ENCODE measurements at places on chromosomes 11 and 22.

DNA sequence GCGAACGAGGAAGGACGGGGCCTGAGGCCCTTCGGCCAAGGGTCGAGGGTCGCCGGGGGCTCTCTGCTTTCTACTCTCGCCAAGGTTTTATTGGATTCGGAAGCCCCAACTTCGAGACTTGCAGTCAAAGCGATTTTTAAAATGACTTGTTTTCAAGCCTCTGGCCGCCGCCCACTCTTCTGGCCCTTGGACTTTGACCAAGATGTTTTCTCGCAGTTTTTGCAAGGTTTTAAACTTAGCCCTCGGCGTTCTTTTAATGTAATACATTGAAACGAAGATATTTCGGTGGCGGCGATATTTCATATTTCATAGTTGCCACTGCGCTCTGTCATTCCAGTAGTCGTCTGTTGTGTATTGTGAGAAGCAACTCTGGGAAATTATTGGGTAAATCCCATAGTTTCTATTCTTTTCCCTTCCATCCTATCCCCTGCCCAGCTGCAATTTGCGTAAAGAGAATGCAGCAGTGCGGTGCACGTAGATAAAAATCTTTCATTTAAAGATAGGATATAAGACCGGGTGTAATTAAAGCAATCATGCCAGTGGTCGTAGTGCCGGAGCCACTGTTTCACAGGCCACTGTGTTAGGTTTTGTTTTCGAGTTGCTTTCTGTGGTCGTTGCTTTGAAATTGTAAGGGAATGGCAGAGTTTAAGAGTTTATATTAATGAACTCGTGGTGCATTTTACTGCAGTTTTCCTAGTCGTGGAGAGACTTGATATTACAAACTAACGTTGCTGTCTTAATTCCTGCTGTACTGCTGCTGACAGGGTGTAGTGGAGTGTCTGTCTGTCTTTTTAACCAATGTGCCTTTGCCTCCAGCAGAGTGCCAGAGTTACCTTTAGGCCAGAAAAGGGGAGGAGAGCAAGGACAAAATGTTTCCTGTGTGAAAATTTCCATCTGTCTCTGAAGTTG is 702 bp downstream of the BIRC2 start:
- no peak for DNase-seq

DNA sequence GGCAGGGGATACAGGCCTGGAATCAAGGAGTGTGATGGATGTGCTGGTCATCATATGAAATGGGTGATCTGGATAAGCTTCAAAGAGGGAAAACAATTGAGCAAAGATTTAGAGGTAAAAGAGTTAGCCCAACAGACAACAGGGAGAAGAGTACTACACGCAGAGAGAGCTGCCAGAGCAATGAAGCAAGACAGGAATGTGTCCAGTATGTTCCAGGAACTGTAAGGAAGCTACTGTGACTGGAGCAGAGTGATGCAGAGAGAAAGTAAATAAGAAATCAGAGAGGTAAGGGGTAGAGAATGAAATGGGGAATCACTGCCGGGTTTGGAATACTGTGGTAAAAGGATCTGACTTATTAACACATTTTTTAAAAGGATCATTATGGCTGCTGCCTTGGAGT is 255.1 kb downstream of the DCDC1 start:
- DNase-seq = no peak

DNA sequence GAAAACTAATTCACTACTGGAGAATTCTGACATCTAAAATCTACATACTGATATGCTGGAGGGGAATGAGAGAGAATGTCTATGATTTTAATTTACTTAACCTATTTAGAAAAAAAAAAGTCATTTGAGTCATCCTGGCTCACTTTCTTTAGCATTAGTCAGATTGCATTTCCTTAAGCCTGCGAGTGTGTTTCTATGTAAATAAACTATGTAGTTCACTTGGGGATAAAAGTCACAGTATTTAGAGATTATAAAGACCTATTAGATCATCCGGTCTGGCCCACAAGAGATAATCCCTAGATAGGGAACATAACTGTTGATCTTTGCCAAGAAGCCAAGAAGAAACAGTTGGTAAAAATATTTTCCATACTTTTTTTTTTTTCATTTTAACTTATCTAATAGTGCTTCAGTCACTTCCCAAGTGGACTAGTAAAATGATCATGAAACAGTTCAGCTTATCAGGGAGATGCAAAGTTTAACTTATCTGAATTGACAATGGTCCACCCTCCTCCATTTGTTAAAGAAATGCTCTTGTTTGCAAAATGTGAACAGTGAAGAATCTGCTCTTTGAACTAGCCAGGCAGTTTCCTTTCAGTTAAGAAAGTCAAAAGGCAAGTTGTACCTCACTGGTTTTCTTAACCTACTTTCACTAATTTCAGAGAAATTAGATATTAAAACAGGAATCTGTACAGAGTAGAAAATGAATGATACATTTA is 21.2 kb upstream of the BLID start:
- DNase-seq = no peak

DNA sequence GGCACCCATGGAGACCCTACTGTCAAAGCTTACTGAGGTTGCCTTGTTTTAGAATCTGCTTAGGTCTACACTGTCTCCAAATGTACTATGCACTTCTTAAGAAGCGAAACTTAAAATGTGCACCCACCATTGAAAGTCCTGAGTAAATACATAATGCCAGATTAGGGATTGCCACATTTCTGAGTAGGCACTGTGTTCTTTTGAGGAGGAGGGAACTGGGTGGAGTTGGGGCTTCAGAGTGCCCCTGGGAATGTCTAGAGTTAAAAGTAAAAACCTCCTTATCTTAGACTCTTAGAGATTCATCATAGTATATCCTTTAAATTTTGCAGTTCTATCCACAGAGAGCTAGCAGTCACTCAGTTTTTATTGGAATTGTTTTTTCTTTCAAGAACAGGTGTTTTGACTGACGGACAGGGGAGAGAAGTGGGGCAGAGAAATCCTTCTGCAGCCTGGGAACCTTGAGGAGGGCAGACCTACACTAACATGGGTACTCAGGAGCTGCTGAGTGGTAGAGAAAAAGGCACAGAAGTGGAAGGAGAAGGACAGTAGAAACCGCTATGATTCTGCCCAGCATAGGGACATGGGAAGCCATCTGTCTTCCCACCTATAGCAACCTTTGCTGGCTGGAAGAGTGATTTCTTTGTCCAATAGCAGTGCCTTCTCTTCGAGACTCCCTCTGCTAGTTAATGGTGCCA is 33.4 kb upstream of the MICAL2 start:
- no peak for DNase-seq

DNA sequence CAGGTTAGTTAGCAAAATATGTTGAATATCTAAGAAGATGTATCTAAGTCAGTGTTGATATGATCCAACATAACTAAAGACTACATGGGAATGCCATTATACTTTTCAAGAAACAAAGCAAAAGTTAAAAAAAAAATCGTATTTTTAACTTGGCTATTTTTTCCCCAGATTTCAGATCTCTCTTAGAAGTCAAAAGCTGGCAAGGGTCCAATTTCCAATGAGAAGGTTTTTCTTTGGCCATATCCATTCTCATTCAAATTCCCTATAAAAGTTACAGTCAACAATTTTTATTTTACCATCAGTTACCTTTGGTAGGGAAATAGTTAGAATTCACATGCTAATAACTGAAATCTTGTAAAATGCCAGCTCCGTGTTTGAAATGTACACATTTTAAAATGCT is 70.5 kb upstream of the FAT3 start:
- DNase-seq = no peak

DNA sequence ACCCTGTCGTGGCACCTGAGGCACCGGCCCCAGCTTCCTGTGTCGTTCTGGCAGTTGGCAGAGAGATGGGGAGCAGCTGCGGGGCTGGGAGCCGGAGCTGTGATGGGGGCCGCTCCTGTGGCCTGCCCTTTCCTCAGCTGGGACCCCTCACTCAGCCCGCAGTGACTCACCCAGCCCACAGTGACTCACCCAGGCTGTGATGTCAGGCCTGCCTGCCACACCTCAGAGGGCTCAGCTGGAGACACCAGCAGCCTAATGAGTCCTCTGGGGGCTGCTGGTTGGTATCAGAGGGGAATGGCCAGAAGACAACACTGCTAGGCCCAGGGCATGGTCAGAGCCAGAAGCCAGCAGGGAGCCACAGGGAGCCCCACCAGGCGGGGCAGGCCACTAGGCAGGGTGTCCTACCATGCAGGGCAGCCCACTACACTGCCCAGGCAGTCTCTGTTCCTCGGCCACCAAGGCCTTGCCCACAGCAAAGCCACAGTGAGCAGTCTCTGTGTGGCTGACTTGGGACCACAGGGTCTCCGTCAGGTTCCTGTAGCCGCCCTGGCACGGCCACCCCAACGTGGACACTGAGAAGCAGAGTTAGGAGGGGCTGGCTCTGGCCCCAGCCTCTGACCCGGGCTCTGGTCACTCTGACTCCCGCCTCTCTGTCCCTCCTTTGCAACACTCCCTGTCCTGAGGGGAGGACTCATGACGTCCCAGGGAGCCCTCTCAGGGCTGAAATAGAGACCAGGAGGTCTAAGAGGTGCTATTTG is 4.2 kb upstream of the FXYD2 start:
- DNase-seq = no peak

- DNase-seq = no peak
These were observed 331.9 kb downstream of the CNTN5 start for GRCh38 chr11:99352642-99353041.

DNA sequence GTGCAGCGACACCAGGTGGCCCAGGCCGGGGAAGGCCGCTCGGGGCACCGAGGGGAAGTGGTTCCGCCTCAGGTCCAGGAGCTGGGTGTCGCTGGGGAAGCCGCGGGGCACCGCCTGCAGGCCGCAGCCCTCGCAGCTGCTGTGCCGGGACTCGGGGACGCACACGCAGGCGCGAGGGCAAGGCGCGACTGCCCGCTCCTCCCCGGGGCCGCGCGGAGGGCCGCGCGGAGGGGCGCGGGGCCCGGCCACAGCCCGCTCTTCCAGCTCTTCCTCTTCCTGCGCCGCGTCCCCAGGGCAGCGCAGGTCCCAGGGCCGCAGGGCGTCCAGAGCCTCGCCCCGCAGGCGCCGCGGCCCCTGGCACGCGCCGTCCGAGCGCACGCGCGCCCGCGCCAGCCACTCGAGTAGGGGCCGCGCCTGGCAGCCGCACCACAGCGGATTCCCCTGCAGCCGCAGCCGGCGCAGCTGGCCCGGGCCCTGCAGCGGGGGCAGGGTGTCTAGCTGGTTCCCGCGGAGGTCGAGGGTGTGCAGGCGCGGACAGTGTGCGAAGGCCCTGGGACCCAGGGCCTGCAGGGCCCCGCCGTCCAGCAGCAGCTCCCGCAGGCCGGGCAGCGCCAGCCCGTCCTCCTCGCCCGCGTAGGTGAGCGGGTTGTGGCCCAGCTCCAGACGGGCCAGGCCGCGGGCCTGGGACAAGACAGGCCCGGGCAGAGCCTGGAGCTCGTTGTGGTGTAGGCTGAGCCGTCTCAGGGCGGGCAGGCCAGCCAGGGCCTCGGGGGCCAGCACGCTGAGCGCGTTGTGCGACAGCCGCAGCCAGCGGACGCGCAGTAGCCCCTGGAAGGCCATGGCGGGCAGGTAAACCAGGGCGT is 2.8 kb downstream of the CHADL start:
- peak; percentile 80 for DNase-seq

DNA sequence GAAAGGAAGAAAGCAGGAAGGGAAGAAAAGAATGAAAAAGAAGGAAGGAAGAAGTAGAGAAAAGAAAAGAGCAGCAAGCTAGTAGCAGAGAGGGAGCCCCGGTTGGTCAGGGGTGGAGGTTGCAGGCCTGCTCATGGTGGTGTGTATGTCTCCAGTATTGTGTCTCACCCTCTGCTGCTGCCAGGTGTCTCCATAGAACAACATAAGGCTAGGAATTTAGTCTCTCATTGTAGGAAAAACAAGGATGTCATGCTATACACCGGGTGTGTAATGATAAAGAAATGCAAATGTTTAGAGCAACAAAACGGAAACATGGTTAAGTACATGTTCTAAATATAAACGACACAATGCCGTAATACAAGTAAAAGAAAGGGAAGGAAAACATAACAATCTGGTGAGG is 342.5 kb downstream of the NTM start:
- no peak for DNase-seq

Data from right kidney (tissue), 9 donors.